ENCODE measurements at places on chromosomes 16 and 17.

GRCh38 chr17:60138769-60139437 is 10.9 kb upstream of the CA4 start:
- DNase-seq, result no peak

GRCh38 chr17:28746611-28747050 is 2.8 kb downstream of the TRAF4 start:
- DNase-seq, result no peak

GRCh38 chr16:85554114-85554888 is 58.8 kb upstream of the GSE1 start:
- peak; percentile 63 for DNase-seq

DNA sequence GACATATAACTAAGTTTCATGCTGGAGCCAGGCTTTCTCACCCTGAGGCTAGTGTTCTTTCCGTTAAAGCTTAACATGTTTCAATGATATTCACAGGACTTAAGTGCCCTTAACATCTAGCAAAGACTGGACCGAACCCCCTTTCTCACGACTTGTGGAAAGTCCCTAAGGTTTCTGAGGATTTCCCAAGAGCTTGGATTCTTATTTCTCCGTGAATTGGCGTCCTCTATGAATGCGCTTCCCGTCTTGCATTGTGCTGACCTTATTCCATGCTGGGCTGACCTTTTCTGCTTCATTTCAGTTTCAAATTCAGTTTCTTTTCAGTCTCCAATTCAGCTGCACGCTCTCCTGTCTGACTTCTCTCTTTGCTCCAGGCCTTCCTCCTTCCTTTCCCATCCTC is 206.4 kb downstream of the HS3ST3A1 start:
- DNase-seq, result no peak
